ENCODE measurements at places on chromosomes 2 and 18.

- no peak for DNase-seq
Measured at GRCh38 chr18:48565105-48565504, 26.3 kb downstream of the CTIF start.

- no peak for DNase-seq
Measured at GRCh38 chr2:227592694-227593387, 5.9 kb upstream of the SCYGR2 start.

GRCh38 chr2:192011196-192011595 lies 164.3 kb upstream of the CAVIN2 start:
- no peak for DNase-seq

DNA sequence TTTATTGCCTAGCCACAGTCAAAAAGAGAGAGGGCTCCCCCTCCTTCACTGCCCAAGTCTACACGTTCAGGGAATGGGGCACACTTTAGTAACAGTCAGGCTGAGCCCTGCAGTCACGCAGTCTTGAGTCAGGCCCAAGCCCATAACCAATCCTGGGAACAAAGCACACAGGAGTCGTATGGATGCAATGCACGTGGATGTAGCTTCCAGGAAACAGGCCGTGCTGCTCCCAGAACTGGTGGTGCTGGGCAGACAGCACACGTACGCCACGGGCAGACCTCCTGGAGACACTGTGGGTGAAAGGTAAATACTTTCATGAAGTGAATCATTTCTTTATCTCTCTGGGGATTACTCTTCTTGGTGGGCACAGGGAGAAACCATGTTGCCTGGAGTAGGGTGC lies 30.0 kb upstream of the MBP start:
- DNase-seq: no peak

DNA sequence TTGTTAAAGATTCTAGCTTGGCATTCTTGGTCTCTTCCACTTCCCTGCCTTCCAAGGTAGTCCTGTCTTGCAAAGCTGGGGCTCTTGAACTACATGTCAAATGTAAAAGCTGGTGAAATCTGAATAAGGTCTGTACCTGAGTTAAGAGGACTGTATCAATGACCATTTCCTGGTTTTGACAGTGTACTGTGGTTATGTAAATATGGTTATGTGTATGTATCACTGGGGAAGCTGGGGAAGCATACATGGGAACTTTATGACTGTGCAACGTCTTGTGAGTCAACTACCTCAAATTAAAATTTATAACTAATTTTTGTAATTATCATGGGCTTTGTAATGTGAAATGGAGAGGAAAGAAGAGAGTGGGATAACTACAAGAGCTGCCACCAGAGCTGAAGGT lies 81.7 kb downstream of the COL4A4 start:
- DNase-seq: no peak

DNA sequence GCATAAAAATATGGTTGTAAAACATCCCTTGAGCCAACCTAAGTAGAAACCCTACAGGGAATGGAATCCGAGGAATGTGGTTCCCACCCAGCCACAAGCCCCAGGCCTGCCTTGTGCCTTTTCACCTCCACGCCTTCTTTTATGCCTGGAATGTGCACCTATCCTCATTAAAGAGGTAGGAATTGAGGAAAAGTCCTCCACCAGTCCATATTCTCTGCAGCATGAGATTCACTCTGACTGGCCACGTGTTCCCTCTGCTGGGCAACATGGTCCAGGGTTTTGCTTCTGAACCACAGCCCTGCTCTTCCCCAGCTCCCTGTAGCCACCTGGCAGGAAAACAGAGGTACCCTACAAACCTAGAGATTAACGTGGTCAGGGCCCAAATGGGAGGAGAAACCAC lies 787.9 kb upstream of the RAB6C start:
- DNase-seq: no peak

- DNase-seq: peak; percentile 73
Measured at GRCh38 chr18:77106331-77106730, 26.3 kb downstream of the MBP start.

GRCh38 chr2:50772607-50773006 lies 259.3 kb downstream of the NRXN1 start:
- no peak for DNase-seq

DNA sequence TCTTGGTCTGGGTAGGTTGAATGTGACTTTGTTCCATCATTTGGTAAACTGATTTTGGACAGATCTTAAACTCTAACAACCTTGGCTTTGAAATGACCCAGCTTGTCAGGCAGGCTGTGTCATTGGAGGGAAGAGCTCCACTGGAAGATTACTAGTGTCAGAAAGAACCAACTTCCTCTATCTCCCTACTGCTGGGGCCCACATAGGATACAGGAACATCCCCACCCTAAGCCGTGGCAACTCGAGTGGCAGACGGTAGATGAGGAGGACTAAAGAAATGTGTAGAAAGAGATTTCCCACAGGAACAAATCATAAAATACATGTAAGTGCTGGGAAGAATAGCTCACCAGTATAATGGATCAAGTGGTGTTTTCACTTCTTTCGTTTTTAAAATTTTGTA lies 4.3 kb upstream of the G6PC2 start:
- DNase-seq: no peak

- no peak for DNase-seq
Measured at GRCh38 chr18:69734536-69734935, 213.1 kb downstream of the CD226 start.

DNA sequence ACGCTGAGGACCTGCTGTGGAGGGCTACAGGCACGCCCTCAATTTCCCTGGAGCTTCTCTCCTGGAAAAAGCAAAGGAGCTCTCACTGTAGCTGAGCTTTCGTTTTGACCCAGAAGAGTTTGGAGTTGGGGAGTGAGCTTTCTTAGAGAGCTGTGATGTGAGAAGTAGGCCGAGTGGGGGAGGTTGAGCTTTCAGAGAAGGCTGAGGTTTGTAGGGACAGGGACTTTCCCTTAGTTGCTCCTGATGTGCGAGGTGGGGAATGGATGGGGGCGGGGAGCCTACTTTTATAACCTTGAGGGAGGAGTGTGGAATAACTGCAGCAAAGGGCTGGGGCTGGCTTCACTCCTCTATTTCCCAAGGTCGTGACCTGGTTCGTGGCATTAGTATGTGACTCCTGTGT lies 47.1 kb downstream of the ZNF532 start:
- DNase-seq: no peak

DNA sequence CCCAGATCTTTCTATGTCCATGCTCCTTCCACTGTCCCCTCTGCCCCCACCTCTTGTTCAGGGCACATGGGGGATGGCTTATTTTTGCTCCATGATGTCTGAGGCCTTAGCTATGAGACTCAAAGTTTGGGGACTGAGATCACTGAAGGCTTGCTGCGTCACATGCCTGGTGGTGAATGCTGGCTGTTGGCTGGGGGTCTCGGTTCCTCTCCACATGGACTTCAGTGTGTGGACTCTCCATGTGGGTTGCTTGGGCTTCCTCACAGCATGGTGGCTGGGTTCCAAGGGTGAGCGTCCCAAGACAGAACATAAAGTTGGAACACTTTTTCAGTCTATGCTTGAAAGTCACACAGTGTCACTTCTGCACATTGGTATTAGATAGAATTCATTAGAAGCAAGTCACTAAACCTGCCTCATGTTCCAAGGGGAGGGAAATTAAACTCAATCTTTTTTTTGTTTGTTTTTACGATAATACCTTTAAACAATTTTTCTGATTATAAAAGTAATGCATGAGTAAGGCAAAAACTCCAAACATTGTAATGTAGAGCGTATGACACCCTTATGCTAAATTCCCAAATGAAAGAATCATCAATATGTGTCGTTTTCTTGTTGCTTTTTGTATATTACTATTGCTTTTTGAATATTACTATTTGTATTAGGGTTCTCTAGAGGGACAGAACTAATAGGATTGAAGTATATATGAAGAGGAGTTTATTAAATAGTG lies 111.7 kb downstream of the MYCN start:
- DNase-seq: no peak

- no peak for DNase-seq
Measured at GRCh38 chr2:118773826-118774225, 73.6 kb downstream of the EN1 start.

DNA sequence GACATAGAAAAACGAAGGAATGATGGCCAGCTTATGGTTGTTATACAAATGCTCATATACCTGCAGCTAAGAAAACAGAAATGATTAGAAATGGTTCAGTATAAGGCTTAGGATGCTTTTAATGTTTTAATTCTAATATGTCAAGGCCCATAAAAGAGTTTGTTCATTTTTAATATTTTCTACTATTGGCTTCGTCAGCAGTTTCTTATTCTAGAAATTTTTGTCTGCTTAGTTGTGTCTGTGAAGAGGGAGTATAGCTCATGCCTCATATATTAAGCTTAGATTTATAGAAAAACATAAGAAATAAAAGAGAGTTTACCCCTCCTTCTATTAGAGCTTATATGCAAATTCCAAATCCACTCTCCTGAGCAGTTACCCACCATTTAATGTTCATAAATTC lies 292.6 kb downstream of the SLC8A1 start:
- DNase-seq: no peak

DNA sequence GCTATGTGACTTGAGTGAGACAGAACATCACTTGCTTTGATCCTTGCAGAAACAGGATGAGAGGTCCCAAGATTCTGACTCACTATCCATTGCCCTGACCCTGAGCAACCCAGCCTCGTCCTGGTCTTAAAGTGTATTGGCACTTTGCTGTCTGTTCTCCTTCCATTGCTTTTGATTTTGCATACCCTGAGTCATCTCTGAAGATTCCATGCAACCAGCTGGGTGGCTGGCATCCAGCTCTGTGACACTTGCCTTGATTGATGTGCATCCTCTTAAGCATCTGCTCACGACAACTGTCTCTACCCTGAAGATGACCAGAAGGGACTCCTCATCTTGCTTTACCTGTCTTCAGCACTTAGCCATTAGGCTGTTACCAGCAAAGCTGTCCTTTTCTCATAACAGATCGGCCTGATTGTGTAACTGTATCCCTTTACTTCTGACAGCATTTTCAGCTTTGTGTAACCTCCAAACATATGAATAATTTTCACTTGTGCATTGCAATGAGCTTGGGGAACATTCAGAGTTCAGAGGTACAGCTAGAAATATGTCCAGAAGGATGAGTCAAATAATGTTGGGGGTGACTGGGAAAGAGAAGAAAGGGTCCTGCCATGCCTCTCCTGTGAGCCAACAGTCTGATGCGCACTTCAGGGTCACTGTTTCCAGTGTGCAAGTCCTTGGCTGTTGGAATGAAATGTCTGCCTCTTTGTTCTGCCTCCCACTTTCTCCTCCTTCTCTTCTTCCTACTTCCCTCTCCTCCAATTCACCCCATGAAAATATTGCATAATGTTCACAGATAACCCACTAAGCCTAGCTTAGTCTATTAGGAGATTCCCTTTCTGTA lies 249.7 kb upstream of the OSR1 start:
- no peak for DNase-seq

DNA sequence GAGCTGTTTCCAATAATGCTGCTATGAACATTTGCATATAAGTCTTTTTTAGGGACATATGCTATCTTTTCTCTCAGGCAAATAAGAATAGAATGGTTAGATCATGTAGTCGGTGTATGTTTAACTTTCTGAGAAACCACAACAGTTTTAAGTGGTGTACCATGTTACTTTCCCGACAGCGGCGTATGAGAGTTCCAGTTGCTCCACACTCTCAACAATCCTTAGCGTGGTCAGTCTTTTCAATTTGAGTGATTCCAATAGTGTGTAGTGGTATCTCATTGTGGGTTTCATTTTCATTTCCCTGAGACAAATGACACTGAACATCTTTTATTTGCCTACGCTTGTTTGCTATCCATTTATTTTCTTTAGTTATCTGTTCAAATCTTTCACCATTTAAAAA lies 149.5 kb downstream of the ACOXL start:
- no peak for DNase-seq

DNA sequence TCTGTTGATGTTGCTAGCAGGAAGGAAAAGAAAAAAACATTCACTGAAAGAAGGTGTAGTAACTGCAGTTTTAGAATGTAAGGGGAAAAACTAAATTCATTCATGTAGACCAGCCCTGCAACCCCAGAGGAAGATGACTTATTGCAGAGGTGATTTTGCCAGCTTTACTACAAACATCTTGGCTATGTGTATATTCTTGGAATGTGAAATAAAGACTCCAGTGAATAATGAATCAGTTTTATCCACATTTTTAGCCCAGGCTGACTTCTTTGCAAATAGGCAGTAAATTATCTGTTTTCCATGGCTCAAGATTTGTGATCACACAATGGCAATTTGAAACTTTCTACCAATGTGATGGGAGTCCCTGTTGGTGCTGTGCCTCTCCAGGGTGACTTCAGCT lies 206.1 kb upstream of the SETBP1 start:
- no peak for DNase-seq

- DNase-seq: no peak
Measured at GRCh38 chr2:241014764-241015163, 16.3 kb downstream of the SNED1 start.

DNA sequence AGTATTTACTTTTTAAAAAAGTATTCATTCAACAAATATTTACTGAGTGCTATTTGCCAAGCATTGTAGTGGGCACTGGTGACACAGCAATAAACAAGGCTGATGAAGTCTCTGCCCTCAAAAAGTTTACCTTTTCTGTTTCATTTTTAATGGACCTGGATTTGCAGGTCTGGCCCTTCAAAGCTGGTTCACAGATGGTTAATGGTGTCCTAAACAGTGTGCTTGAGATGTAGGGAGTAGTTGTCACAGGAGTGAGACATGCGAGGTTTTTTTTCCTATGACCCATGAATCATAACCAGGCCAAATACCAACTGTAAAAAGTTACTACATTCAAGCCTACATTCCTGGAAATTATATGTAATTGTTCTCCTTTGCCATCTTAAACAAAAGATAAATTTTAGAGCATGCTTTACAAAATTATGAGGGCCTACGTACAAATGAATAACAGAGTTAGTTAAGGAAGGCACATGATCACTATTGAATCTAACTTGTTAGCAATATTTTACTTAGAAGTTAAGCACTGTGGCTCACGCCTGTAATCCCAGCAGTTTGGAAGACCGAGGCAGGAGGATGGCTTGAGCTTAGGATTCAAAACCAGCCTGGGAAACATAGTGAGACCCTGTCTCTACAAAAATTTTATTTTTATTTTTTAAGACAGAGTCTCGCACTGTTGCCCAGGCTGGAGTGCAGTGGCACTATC lies 223.9 kb downstream of the MBD5 start:
- no peak for DNase-seq

- no peak for DNase-seq
Measured at GRCh38 chr18:52481116-52481515, 141.1 kb downstream of the DCC start.
